GM13976 (cell line): ENCODE measurements at places on chromosomes 7 and 10.

GRCh38 chr10:79431891-79432831, 13.3 kb downstream of the ZCCHC24 start:
- no peak for DNase-seq

- DNase-seq: no peak
These were observed 171.6 kb downstream of the CCDC3 start for GRCh38 chr10:12829831-12830390.

GRCh38 chr7:115973406-115973805, 57.2 kb downstream of the TFEC start:
- no peak for DNase-seq

- DNase-seq: no peak
These were observed 73.5 kb upstream of the DLX6 start for GRCh38 chr7:96931891-96932290.

- DNase-seq: no peak
These were observed 31.1 kb upstream of the PLEKHS1 start for GRCh38 chr10:113720386-113720785.

DNA sequence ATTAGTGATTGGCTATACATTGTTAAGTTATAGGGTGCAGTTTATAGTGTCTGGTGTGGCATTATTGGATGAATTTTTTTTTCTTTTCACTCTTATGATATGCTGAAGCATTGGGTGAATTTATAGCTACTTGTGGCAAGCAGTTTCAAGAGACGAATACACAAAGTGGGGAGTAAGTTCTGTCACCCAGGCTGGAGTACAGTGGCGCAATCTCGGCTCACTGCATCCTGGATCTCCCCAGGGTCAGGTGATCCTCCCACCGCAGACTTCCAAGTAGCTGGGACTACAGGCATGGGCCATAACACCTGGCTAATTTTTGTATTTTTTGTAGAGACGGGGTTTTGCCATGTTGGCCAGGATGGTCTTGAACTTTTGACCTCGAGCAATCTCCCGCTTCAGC, 6.3 kb upstream of the SIRT1 start:
- no peak for DNase-seq

- no peak for DNase-seq
These were observed 22.4 kb downstream of the USP6NL start for GRCh38 chr10:11588873-11589574.

GRCh38 chr7:24597014-24597413, 23.8 kb downstream of the PALS2 start:
- no peak for DNase-seq
